ENCODE measurements at places on chromosomes 1 and 21.

DNA sequence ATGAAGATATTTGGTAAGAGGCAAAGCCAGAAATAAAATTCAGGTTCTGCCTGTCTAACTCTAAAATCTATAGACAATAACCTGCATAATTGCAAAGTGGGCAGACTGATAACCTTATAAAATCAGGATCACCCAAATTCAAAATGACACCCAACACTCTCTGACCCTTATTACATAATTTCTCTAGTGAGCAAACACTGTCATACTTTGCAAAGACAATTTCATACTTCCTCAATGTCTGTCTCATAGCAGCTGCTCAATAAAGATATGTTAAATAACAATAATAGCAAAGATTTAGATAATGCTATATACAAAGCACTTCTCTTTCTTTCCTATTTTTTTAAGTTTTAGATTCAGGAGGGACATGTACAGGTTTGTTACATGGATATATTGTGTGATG, 118.5 kb downstream of the UCHL5 start:
- no peak for DNase-seq

- no peak for DNase-seq
Observed at GRCh38 chr1:156001021-156001661, 19.6 kb downstream of the SSR2 start.

GRCh38 chr1:47023268-47024140, at the start of gene CYP4X1:
Gene CYP4X1, plus strand, starts transcription at chr1:47023669. Its CDS starts 149 bp downstream, at chr1:47023818.
- no peak for DNase-seq

DNA sequence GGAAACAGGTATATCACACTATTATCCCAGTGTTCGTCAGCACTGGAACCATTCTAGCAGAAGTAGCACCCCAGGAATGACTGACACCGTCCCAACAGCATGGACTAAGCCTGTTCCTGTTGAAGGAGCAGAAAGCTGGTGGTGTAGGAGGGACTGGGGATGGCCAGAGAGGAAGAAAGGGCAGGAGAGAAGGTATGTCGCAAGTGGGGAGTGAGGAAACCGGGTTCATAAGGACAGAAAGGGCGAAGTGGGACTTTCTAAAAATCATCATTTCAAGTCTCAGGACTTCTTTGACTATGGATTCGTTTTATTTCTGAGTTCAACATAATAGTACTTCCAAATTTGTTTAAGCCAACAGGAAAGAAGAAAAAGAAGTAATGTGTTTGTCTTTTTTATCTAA, 19.7 kb upstream of the MX1 start:
- no peak for DNase-seq

DNA sequence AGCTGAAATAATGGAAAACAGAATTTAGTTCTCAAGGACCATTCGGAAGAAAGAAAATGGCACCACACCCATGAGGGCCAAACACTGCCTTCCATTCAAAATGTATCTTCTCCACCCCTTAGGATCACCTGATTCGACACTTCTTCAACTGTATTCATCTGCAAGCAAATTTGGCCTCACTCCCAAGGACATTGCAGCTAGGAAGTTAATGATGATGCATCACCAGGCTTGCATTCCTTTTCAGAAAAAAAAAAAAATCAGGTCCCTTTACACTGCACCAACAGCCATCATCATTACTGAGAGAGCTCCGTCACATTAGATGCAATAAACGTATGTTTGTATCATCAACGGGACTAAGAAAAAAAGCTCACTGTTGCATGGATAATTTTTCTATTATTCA, 368.3 kb downstream of the PCP4 start:
- no peak for DNase-seq

- DNase-seq: peak; percentile 70
Observed at GRCh38 chr1:161098210-161099068, at the start of gene KLHDC9. Gene KLHDC9, plus strand, starts transcription at chr1:161098361. Its CDS starts 175 bp downstream, at chr1:161098536.

GRCh38 chr1:29851691-29852090, 615.4 kb downstream of the PTPRU start:
- no peak for DNase-seq

GRCh38 chr21:45593162-45594022, 50.1 kb upstream of the PCBP3 start:
- DNase-seq: no peak

DNA sequence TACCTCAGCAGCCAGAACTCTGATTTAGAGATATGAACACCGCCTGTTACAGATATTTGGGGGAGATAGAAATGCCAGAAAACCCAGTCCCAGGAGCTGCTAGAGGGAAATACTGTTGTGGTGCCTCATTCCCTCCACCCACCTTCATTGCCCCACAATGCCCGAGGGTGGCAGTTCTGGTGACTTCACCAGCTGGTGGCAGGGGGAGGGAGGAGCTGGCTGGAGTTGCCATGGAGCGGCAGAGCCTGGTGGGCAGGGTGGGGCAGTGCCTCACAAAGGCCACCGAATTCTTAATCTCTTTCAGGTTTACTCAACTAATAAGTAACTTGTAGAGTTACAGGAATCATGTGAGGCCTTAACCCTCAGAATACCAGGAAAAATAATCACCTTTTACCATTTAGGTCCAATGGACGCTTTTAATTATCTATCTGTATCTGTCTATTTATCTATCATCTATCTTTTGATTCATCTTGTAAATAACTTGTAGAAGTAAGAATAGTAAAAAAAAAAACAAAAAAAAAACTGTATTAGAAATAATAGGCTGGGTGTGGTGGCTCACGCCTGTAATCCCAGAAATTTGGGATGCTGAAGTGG, 11.7 kb upstream of the S100A11 start:
- no peak for DNase-seq

- DNase-seq: no peak
Observed at GRCh38 chr21:34722684-34723300, 54.0 kb downstream of the CLIC6 start.

GRCh38 chr1:156117414-156118176, 3.1 kb downstream of the LMNA start:
- no peak for DNase-seq

DNA sequence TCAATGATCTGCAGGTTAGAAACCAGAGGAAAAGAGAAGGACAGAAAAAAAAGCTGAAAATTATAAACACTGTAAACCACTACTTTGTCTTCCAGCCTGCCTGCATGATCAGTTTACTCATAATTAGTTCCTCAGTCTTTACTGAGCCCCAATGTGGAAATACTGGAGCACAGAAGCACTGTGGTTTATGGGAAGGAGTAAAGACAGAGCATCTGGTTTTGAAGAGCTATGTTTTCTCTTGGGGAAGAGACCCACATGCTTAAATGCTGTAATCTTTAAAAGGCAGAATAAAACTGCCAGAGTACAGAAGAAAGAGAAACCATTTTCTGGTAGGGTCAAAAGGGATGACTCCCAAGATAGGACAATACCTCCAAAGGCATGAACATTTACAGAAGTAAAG, 159.0 kb upstream of the ZNHIT6 start:
- no peak for DNase-seq

GRCh38 chr1:20411196-20411980, 74.6 kb downstream of the CAMK2N1 start:
- DNase-seq: no peak

- peak; percentile 80 for DNase-seq
Observed at GRCh38 chr1:42765832-42766740, 742 bp downstream of the P3H1 start.

GRCh38 chr21:35940074-35940927, 120.0 kb downstream of the SETD4 start:
- DNase-seq: no peak

- DNase-seq: peak; percentile 39
Observed at GRCh38 chr1:32878183-32878582, 7.5 kb upstream of the FNDC5 start.

DNA sequence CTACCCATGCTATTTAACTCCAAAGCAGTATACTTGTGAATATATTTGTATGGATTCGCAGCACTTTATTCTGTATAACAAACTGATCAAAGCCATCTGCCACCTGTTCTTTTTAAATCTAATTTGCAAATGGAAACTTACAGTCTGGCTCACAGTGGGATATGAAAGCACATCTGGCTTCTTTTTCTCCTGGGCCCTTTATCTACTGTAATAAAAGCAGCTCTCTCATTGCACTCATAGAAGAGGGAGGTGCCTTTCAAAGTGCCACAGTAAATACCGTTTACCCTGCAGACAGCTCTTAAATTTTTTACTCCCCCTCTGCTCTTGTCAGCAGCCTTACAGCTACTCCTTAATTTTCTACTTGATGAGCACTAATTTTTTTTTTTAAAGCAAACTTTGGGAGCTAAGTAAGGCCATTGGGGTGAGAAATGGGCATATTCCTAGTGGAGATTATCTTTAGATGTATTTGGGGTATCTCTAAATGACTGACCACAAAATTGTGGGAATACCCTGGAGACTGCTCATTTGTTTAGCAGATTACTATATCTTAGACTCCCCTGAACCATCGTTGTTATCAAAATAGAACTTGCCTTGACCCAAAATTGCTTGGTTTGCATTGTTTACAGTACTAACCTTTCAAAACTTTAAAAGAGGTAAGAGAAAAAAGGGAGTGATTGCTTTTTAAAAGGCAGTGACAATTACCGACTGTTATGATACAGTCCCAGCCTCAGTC, 110.1 kb downstream of the VPS13D start:
- no peak for DNase-seq

DNA sequence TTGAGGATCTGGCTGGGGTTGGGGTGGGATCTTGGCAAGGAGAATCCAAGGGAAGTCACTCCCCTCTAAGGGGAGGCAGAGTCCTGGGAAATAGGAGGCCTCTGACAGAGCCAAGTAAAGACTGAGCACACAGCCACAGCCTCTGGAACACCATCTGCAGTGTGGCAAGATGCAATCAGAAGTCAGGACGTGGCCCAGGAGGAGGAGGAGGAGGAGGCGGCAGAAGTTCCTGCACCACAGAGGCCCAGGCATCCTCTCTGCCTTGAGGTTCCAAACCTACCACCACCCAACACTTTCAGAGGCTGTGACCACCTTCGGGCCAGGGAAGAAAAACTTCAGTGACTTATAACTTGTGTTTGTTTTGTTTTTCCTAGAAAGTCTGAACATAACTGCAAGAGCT, 23.7 kb upstream of the KCNE2 start:
- DNase-seq: no peak

- peak; percentile 42 for DNase-seq
Observed at GRCh38 chr21:46000731-46001641, 19.4 kb downstream of the COL6A1 start.

DNA sequence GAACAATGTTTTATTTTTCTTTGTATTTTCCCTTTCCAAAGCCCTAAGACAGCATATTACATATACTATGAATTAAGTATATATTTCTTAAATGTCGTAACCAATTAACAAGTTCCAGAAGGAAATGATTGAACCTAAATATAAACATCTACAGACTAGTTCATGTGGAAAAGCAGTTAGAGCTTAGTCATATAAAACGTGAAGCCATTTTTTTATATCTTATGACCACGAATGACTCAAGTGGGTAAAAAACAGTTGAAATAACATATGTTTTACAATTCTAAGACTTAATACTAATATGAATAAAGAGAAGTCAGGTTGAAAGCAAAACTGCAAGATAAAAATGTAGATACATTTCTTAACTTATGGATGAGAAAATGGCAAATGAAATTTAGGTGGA, 307.3 kb downstream of the BRINP3 start:
- no peak for DNase-seq

- DNase-seq: no peak
Observed at GRCh38 chr1:224420106-224420505, 14.5 kb downstream of the WDR26 start.

GRCh38 chr1:174682419-174683008, 234.8 kb downstream of the GPR52 start:
- DNase-seq: no peak

DNA sequence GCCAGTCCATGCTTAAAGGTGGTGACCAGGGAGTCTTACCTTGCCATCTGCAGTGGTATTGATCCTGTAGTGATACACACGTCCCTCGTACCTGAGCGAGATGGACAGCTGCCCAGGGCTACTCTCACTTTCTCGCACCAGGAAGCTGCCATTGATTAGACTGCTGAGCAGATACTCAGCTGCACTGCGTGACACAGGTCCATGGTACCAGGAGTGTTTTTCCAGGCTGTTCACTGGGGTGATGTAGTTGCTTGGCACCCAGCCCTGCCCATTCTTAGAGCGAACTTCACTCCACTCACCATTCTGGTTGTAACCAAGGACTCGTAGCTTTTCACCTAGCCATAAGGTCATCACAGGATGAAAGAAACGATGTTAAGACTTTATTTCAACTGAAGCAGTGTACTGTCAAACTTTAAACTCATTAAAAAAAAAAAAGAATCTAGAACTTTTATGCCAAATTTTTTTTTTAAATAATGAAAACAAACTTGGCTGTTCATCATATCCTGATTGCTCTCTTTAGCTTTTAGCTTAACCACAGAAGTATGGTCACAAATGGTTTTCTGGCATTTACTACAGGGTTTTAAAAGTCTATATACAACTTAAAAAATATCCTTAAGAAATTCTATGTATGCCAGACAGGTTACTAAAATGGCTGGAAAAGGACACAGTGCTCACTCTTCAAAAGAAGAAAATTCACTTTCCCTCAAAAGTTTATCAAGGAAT, 44.6 kb downstream of the TOR3A start:
- DNase-seq: no peak

- DNase-seq: no peak
Observed at GRCh38 chr1:62493656-62494055, 56.8 kb downstream of the USP1 start.

All from right forelimb (tissue), 1 donor.